ENCODE measurements at places on chromosomes 4 and X.

GRCh38 chr4:139556071-139556723, at the start of gene SETD7:
TSS of gene SETD7 (minus strand) at chr4:139556219. CDS start at chr4:139556137, 82 bp downstream.
- DNase-seq, result peak; percentile 40

- no peak for DNase-seq
These were observed 473.9 kb upstream of the FTHL17 start for GRCh38 chrX:31545726-31546125.

DNA sequence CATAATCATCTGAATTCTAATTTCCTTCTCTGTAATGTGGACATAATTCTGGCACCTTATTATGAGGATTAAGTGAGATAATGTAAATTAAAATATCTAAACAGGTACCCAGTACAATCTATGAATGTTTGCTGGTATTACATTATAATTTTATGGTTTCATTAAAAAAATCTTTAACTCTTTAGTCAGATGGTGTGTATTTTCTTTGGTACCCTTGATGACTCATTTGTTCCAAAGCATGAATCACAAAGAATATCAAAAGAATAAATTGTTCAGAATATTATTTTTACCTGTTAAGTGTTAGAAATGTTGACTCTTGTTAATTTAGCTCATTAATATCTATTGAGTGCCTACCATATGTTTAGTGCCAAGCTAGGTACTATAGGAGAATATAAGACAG, 74.3 kb downstream of the SNX25 start:
- DNase-seq, result no peak

DNA sequence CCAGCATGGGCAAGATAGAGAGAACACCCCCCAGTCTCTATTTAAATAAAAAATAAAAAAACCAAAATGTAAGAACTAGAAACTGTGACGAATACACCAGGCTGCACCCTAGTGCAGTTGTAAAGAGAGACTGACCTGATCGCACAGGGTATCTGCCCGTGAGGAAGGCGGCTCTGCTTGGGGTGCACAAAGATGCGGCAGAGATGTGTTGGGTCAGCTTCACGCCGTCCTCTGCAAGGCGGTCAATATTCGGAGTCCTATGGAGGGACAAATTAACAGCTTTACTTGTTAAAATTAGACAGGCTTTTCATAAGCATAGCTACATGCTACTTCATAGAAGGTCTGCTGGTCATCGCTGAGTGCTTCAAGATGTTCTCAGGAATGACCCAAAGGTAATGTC, 26.1 kb upstream of the ARSD start:
- DNase-seq, result no peak

DNA sequence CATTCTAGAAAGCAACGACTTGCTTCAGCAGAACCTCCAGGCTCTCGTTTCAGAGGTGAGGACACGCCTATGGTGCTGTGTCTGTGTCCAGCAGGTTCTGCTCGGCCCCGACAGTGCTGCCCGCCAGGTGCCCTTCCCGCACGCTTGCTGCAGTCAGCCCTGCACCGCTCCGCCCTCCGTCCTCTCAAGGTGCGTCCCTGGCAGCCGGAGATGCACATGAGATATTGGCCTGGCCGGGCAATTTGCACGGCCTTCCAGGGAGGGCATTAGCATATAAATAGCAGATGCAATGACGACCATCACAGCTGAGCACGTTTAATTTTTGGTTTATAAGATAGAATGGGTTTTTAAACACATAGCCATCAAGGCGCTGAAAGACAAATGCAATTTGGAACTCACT, 14.4 kb downstream of the UVSSA start:
- DNase-seq, result no peak

DNA sequence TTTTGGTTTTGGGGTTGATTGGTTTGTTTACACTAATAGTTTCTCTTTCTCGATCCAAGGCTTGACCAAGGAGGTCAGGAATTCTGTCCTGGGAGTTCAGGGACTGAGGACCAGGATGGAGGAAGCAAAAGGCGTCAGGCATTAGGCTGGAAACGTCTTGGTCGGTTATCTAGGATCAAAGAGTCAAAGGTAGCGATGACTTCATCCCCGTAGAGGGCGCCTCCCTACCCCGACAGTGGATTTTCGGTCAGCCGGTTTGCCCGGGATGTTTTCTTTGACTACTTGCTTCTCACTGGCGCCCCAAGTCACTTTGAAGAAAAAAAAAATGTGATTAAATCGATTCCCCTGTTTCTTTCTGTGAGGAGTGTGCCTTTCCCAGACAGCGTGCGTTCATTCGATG, 980 bp upstream of the FHDC1 start:
- DNase-seq, result no peak

DNA sequence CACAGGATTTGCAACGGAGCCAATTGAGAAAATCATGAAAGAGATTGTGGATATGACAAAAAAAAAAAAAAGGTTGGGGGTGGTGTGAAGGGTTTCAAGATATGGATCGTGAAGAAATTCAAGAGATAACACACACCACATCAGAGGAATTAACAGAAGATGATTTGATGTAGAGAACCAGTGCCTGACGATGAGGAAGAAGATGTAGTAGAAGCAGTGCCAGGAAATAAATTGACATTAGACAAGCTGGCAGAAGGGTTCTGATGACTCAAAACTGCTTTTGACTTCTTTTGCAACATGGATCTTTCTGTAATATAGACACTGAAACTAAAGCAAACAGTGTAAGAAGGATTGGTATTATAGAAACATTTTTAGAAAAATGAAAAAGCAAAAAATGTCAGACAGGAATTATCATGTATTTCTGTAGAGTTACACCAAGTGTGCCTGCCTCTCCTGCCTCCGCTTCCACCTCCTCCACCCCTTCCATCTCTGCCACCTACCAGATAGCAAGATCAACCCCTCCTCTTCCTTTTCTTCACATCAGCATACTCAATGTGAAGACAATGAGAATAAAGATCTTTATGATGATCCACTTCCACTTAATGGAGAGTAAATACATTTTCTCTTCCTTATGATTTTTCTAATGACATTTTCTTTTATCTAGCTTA, 127.5 kb upstream of the OTUD4 start:
- DNase-seq, result no peak

DNA sequence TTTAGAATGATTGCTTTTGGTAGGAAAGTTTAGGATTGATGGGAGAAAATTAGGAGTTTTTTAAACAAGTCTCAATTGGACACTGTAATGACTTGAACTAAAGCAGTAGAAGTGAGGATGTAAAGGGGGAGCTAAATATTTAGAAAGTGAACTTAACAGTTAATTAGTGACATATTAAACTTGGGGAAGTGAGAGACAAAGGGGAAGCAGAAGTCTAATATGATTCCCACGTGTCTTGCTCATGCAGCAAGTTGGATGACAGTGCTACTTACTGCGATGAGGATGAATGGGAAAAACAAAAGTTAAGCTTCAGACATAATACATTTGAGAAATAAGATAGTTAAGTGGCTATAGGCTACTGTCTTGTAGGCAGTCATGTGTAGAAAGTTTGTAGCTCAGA, 110.4 kb downstream of the RPA4 start:
- no peak for DNase-seq

GRCh38 chr4:3767570-3768288, 1.5 kb downstream of the ADRA2C start:
- no peak for DNase-seq

DNA sequence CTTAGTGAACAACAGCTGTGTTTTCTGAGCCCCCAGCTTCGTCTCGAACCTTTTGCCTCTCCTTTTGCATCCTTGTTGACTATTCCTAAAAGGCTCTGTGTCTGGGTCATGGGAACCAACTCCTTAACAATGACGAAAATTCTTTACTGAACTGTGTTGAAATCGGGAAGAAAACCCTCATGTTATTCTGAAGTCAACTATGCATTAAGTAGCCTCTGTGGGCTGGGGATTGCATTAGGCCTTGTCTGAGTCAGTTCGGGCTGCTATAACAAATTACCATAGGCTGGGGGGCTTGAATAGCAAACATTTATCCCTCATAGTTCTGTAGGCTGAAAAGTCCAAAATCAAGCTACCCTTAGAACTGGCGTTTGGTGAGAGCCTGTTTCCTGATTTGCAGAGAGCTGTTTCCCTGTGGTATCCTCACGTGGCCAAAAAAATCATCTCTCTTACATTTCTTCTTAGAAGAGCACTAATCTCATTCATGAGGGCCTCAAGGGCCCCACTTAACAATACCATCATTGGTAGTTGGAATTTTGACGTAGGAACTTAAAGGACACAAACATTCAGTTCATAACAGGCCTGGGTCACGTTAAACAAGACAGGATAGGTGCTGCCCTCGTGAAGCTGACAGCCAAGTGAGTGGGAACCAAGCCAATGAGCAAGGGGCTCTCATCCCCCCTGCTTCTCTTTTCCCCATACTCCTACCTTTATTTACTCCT, 75.9 kb downstream of the CLNK start:
- DNase-seq, result no peak

DNA sequence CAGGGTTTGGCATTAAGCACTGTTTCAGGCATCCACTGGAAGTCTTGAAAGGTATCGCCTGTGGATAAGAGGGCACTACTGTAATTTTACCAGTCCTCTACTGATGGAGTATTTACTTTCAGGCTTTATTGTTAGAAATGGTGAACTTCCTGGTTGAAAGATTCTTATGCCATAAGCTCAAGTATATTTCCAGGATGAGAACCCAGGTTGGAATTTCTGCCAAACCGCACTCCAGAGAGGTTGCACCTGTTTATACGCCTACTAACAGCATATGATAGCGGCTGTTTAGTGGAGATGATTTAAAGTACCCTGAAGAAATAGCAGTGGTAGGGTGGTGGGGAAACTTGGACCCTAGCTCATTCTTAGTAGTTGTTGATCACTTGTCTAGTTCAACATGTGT, 9.9 kb downstream of the FNIP2 start:
- no peak for DNase-seq

DNA sequence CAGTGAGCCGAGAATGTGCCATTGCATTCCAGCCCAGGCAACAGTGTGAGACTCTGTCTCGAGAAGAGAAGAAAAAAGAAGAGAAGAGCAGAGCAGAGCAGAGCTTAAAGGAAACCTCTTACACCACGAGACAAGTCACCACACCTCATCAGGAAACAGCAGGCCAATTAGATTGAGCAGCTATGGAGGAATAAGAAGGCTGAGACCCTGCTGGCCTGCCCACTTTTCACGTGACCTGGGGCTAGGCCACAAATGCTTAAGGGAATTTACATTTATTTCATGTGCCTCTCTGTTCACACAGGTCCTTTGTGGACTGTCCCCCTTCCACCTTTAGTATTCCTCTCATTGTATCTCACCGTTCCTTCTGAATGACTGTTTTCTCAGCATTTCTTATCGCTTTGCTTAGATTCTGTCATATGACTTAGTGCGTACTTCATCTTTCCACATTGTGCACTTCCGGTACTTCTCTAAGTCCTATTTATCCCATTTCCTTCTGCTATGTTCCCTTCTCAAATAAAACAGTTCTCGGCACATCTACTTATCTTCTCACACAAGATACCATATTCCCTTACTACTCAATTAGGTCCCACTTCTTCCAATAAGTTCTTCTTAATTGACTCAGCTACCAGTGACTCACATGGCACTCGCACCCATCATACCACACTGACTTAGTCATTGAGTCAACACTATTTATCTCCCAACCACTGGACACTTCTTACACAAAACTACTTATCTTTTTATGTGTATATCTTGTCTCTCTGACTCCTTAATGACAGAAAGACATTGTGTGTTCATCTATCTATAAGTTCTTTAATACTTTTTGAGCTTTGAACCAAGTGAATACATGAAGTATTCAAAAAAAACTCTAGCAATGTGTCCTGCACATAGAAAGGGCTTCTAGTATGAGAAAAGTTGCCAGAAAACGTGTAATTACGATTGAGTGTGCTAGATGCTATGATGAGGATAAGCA, 11.0 kb downstream of the CUL4B start:
- DNase-seq, result no peak

DNA sequence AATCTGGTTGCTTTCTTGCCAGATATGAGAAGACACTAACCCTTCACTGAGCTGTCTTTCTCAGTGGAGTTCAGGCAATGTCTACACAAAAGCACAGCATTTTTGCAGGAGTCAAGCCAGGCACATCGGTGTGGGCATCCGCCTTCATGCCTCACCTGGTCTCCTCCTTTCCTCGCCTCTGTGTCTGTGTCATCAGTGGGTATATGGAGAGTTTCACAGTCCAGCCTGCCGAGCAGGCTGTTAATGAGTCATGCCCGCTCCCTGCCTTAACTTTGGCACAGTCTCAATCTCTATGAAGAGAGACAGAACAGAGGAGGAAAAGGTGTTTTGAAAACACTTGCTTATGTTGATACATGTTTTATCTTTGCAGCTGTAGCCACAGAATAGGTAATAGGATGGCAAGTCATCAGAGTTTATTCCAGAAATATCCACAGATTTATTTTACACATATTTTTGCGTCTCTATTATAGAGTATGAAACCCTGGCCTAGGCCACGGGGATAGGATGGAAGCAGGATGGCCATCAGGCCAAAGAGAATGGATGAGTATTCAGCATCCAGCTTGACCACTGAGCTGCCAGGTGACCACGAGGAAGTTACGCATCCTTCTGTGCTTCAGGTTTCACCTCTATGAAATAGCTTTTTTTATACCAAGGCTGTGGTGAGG, 32.8 kb upstream of the MAML3 start:
- DNase-seq, result no peak

- DNase-seq, result no peak
These were observed 12.5 kb downstream of the CCNG2 start for GRCh38 chr4:77169481-77169880.

DNA sequence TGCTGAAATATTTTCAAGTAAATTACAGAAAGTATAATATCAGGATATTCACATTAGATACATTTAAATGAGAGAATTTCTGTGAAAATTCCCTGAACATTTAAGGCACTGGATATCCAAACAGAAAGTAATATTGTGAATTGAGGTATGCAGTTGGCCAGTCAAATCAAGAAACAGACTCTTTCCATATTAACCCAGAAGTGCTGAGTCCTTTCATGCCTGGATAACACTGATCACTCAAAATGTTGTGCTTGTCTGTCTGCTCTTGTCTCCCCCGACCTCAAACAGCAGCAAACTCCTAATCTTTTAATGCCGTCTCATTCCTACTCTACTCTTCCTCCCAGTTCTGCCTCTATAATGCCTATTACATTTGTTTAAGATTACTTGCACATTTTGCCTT, 51.2 kb downstream of the TBC1D9 start:
- DNase-seq, result no peak

- DNase-seq, result no peak
These were observed 355.2 kb upstream of the GALNT7 start for GRCh38 chr4:172813359-172813923.

- no peak for DNase-seq
These were observed 162.4 kb upstream of the IL15 start for GRCh38 chr4:141473952-141474351.

All from stimulated activated CD4-positive, alpha-beta T cell treated with anti-CD3 and anti-CD28 coated beads, Interleukin-15, amount 100 ng/mL, for 1 hour (primary cell).